Stimulated activated CD4-positive, alpha-beta T cell treated with anti-CD3 and anti-CD28 coated beads, Interleukin-1b, Interleukin-23, amount 100 ng/mL, for 1 hour (primary cell): ENCODE measurements at places on chromosomes 3 and 15.

- DNase-seq: no peak
These were observed 95.9 kb upstream of the ATP2B2 start for GRCh38 chr3:10601151-10601856.

- DNase-seq: no peak
These were observed 23.3 kb downstream of the UBR1 start for GRCh38 chr15:43082509-43082908.

DNA sequence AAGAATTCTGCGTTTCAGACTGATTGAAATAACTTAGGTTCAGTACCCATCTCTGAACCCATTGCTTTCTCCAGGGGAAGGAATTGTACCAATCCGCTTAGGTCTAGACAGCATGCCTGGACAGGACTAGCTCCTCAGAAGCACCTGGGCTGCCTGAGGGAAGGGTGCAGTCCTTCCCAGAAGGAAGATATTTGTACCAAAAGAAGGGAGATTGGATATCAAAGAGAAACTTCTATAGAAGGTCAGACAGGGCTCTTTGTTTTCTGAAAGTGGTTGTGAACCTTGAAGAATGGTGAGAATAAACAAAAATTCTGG lies 133.8 kb upstream of the LRTM1 start:
- no peak for DNase-seq

DNA sequence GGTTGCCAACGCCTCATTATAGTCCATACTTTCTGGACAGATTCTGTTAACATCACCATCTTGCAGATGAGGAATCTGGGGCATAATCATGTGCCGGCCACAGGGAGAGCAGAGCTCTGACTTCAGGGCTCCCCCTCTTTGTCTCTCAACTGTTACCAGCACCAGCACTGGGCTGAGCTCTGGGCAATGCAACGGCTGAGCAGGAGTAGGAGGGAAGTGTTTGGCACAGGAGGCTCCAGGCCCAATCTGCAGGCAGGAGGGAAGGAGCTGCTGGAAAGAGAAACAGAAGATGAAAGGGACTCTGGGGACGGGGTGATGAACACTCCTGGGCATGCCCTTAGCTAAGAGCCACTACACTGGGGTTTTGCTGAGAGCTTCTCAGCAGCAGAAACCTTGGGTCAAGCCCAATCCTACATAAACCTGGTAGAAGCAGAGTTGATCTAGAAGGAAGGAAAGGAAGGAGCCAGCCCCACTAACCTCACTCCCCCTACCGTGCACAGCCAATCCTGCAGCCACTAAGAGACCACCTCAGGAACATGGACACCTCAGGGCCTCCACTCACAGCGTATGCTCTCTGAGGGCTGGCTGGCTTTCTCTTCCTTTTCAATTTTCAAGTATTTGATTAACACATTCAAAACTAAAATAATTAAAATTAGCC lies 73.1 kb upstream of the SPATA12 start:
- no peak for DNase-seq

DNA sequence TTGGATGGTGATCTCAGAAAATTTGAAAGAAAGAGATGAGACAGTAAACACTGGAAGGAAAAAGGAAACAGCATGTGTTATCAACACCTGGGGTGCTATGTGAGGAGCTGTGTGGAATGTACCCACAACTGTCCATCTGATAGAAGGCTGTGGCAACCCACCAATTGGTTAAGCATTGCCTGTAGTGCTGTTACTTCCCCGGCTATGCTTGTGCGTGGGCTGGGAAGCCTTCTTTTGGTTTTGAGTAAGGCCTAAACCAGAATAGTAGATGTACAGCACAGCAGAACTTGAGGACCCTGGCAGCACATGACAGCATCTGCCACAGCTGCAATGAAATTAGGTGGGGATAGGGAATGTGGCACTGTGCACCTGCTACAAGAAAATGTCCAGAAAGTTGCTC lies 184.5 kb downstream of the FHIT start:
- DNase-seq: no peak
